ENCODE measurements at places on chromosomes 7 and 10.

GRCh38 chr10:70756700-70757360 is 28.3 kb downstream of the TBATA start:
- DNase-seq, result no peak

DNA sequence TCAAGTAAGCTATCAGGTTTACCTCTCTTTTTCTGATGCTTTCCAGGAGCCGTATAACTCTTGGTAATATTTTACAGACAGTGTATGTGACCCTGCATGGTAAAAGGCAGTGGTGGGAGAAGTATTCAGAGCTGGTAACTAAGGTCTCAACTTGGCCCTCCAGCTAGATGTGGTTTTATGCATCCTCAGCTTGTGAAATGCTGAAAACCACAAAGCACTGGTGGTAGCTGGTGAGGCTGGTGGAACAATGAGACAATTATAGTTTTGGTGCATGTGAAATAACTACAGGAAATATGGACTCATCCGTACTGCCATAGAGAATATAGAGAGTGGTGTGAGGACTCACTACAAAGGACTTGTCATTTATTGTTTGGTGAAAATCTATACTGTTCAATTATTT is 383.0 kb upstream of the PCDH15 start:
- DNase-seq, result no peak

DNA sequence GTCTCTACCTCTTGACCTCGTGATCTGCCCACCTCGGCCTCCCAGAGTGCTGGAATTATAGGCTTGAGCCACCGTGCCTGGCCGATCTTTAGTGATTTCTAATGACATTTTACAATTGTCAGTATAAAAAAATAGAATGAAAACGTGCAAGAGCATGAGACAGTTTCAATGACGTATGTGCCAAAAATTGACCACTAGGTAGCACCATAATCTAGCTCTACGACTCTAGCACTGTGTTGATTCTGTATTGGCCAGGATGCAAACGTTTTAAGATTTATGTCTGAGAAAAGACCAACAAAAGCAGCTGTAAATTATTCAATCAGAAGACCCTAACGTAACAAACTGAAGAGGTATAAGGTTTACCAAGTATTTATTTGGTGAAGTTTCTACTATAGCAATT is 25.4 kb upstream of the EXOC6 start:
- peak; percentile 39 for DNase-seq

DNA sequence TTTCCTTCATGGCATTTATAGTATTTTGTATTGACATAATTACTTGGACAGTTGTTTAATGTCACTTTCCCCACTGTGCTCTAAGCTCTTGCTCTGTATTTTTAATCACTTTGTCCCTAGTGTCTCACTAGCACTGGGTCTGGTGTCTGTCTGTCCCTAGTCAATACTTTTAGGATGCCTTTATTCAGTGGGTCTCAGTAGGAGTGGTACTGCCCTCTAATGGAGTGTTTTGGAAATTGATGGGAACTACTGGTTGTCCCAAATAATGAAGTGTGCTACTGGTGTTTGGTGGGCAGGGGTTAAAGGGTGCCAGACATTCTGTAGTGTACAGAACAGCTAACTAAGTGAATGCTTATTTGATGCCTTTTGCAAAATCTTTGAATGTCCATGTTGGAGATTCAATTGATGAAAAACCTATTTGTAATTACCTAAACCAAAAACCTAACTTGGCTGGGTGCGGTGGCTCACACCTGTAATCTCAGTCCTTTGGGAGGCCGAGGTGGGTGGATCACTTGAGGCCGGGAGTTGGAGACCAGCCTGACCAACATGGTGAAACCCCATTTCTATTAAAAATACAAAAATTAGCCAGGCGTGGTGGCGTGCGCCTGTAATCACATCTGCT is 33.3 kb downstream of the CDK14 start:
- DNase-seq, result peak; percentile 5

GRCh38 chr10:45592432-45592831 is 80.1 kb downstream of the ZFAND4 start:
- no peak for DNase-seq

- no peak for DNase-seq
Measured at GRCh38 chr7:133820584-133820983, 306.6 kb upstream of the LRGUK start.

GRCh38 chr10:6595499-6595898 is 15.4 kb upstream of the PRKCQ start:
- no peak for DNase-seq

GRCh38 chr10:8104721-8105120 is 50.2 kb downstream of the GATA3 start:
- no peak for DNase-seq

- no peak for DNase-seq
Measured at GRCh38 chr10:11330383-11331045, 280.9 kb downstream of the USP6NL start.

DNA sequence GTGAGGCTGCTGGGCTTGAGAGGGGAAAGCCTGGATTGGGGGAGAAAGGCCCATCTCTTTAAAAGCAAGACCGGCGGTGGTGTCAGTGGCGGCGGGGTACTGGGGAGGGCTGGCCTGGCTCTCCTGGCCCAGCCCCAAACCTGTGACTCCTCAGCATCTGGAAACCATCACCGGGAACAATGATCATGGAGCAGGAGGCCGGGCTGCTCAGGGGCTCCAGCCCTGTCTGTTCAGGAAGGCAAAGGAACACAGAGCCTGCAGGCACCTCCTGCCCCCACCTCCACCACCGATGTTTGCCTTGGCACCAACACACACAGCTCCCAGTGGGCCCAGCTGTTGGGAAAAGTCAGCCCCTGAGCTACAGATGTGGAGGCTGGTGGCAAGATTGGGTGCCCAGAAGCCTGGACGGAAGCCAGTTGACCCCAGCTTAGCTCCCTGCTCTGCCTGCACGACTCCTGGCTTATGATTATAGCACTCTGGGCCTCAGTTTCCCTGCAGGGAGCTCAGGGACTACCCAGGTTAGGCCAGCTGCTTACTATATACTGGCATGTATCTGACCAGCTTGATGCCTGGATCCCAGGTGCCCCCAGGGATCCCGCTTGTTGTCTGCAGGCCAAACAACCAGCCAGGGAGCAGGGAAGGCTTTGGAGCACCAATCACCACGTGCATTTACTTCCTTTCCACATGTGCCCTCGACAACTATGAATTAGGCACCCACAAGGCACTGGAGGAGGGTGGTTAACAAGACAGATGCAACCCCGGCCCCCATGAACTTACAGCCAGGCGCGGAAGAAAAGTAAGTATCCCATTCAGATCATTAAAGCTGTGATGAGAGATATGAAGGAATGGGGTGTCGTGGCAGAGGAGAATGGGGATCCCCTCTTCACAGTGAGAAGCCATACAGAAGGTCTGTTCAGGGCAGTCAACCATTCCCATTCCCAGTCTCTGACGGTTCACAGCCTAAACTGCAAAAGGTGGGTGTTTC is 37.3 kb downstream of the ZCCHC24 start:
- no peak for DNase-seq

- no peak for DNase-seq
Measured at GRCh38 chr10:72261784-72262404, 11.8 kb upstream of the DDIT4 start.

DNA sequence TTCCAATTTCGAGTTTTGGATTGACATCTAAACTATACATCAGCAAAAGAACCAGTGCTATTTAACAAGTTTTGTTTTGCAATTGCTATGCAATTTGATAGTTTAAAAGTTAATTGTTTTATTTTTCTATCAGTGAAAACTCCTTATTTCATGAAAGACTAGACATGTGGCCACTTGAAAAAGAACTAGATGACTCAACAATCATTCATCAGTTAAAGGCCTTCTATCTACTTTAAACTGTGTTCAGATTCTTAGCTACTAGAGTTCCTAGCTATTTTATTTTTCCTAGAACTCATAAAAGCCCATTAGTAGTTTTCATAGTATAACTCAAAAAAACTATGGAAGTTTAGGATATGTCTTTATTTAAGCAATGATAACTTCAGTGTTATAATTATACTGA is 104.6 kb upstream of the LSM8 start:
- DNase-seq, result no peak

Measured in GDM1 (cell line).